ENCODE measurements at places on chromosomes 1 and 21.

DNA sequence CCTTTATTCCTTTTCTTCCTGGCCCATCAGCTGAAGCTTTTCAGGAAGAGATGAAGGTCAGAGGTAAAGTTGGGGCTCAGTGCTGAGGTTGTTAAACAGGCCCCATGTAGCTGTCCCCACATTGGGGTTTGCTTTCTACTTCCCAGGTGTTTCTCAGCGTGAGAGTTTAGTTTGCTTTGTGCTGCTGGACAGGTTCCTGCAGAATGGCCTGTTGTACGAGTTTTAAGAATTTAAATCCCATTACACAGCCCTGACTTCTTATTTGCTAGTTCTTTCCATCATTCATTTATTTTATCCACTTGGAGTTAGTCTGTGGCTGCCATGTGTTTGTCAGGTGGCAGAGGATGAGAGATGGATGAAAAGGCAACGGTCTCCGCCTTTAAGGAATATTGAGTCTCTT is 19.2 kb downstream of the CTPS1 start:
- DNase-seq, result no peak

DNA sequence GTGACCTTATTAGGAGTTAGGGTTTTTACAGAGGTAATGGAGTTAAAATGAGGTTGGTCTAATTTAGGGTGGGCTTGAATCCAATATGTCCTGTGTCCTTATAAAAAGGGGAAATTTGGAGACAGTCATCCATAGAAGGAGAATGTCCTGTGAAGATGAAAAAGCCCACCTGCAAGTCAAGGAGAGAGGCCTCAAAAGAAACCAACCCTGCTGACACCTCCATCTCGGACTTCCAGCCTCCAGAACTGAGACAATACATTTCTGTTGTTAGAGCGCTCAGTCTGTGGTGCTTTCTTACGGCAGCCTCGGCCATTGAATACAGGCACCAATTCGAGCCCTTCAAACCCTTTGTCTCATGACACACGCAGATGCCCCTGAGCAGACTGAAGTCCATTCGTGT is 43.8 kb downstream of the ACTA1 start:
- DNase-seq, result no peak

DNA sequence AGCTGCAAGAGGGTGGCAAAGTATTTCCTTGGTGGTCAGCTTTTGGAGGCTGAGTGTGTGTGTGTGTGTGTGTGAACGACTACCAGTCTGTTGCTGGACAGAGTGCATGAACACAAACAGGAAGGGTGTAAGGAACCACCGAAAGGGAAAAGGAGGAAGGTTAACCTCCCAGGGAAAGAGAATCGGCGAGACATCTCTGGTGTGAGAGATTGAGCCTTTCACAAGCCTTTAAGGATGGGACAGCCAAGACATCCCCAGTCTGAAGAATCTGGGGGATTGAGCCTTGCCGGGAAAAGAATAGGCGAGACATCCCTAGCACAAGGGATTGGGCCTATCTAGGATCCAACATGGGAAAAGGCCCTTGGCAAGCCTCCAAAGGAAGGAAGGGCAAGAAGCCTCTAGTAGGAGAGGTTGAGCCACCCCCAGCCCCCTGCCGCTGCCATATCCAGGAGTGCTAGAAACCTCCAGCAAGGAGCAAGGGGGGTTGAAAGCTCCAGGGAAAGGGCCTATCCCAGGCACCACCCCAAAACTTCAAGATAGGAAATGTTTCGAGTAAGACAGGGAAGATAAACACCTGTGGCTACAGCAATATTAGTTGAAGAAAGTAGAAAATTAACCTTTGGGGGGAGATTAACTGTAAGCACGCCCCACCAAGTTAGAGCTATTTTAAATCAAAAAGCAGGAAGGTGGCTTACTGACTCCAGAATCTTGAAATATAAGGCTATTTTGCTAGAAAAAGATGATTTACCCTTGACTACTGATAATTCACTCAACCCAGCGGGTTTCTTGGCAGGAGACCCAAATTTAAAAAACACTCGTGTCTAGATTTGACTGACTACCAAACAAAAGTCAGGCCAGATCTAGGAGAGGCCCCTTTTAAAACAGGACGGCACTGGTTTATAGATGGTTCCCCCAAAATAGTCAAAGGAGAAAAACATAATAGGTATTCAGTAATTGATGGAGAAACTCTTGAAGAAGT is 3.2 kb downstream of the TEX50 start:
- no peak for DNase-seq

GRCh38 chr1:27153549-27153886 is 1.4 kb downstream of the SLC9A1 start:
- DNase-seq, result no peak

GRCh38 chr1:26740023-26740634 is 44.3 kb downstream of the ARID1A start:
- DNase-seq, result no peak

DNA sequence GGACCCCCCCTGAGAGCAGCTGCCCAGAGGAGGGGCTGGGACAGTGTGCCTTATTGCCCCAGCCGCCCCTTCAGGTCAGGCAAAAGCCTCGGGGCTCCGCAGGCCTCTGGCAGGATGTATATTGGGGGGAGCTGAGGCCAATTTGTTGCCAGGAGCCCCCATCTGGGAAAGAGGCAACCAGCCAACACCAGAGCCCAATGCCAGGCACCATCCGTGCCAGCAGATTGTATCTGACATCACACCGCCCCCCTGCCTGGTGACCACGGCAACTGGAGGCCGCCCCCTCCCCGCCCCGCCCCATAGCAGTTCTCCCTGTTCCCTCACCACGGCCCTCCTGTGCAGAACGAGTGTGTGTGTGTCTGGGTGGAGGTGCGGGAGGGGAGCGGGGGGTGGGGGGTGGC is 3.6 kb upstream of the PLEKHG5 start:
- no peak for DNase-seq

DNA sequence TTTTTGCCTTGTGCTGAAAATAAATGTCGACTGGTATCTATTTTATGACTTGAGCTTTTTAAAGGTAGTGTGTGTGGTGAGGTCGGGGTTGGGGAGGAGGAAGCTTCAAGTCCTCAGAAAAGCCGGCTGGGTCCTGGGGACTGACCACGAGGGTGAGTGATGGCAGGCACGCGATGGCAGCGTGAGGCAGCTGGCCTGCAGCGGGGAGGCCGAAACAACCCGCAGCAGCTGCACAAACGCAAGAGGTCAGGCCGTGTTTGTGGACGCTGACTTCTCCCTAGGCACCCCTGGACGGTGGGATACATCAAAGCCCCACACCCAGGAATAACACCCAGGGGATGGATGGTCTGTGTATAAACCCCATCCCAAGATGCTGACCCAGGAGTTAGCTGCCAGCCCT is 51.4 kb downstream of the ZBTB18 start:
- no peak for DNase-seq

DNA sequence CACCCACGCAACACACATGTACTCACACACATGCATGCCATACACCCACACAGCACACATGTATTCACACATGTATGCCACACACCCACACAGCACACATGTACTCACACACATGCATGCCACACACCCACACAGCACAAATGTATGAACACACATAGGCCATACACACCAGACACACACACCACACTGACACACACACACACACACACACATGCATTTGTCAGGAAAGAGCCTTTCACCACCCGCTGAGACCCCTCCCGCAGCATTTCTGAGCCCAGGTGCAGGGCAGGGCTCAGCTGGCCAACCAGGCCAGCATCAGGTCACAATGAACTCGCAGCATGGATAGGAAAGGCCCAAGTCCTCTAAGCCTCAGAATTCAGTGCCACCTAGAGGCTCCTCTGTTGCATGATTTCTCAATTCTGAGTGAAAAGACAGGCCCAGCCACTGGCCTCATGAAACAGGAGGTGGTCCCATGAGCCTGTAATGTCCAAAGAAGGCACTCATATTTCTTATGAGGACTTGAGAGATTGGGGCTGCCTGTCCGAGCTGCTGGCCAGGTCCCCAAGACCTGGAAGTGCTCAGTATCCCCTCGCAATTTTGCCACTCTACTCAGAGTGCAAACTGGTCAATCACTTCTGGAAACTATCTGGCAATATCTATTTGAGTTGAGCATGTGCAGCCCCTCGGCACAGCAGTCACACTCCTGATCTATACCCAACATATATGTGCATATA is 57.3 kb downstream of the PSMG1 start:
- DNase-seq, result no peak
